ENCODE measurements at places on chromosomes 7 and 10.

DNA sequence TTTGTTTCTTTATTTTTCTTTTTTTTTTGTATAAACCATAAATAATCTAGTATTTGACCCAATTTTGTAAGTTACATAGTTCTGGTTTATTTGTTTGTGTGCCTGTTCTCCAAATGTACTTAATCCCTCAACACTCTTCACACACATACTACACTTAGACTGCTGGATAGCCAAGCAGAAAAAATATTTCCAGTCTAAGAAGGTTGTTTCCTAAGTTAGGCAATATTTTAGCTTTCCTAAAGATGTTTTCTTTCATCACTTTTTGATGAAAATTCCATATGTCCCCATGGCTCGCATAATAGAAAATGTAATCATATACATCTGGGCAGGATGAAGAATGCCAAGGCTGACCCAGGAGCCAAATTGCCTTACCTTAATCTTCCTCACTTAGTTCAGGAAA is 105.3 kb downstream of the PPP1R3A start:
- no peak for DNase-seq

- no peak for DNase-seq
Observed at GRCh38 chr10:86481761-86482160, 39.8 kb downstream of the WAPL start.

GRCh38 chr7:85025312-85025756 is 161.5 kb downstream of the SEMA3D start:
- no peak for DNase-seq

- no peak for DNase-seq
Observed at GRCh38 chr10:34816501-34817002, 1.5 kb upstream of the PARD3 start.

DNA sequence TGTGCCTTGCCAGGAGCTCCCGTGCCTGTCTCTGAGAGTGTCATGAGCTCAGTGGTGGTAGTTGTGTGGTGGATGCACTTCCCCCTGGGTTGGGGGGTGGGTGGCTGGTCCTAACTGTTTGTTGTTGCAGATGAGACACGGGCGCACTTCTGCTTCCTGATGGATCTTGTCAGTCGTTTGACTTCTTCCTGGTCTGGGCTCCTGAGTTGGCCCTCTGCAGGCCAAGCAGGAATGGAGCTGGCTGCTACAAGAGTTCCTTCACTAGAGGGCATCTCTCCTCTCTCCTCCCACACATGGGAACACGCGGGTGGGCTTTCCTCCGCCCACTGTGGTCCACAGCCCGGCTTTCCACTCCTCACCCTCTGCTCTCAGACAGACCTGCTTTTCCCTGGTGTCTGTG is 82.0 kb downstream of the BMS1 start:
- no peak for DNase-seq

DNA sequence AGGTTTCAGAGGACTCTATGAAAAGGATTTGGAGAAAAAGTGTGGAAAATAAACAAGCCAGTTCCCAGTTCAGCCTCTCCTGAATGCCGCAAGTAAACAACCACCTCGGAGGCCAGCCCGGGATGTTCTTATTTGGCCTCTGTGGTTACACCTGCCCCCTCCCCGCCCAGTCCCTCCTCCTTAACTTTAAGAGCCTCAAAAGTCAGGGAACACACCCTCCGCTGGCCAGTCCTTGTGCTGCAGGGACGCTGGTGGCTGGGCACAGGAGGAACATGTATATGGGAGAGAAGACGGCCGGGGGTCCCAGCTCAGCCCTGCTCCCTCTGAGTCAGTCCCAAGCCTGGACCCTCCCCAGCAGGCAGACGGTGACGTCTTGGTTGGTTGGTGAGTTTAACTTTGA is 6.1 kb downstream of the CHST3 start:
- no peak for DNase-seq

DNA sequence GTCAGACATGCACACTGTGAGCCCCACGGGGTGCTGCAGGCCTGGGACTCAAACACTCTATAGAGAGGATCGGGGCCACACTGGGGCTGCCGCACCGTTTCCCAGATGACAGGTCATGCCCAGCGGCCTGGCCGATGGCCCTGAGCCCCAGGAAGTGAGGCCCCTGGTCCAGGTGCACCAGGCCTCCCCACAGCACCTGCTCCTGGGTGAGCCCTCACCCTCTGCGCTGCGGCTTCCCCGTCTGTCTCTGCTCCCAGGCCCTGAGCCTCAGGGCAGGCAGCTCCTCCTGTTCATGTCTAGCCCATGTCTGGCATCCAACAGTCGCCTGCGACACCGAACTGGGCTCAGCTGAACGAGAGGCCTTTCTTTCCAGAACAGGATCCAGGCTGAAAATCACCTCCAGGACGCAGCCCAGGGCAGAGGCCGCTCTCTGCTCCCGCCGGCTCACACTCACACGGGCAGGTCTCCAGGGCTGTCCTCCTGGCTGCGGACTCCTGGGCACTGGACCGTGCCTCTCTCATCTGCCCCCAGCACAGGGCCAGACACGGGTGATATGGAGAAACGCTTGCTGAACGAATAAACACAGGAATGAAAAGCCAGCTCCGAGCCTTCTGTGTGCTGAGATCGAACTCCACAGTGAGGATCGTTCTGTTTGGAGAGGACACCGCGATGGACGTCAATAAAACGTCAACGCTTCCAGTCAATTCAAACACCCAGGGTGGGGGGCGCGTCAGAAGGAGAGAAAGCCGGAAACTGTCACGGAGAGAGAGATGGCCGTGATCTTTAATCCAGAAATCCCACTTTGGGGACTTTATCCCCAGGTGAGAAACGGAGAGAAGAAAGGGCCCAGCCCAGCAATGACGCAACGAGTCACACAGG is 202.4 kb downstream of the ELFN1 start:
- DNase-seq: no peak

DNA sequence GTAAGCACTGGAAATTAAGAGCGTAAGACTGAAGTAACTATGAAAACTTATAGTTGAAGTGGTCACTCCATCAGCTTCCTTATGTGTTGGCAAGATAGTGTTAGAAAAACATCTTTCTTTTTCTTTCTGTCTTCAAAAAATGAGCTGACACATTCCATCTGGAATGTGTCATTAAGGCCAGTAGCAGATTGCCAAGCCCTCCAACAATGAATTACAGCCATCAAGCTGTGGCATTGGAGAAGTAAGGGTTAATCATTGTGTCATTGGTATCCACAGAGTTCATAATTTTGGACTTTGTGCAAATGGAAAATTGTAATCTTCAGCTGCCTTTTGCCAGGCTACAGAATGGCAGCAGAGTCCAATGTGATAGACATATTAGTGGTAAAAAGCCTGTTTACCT is 926.3 kb downstream of the NRG3 start:
- no peak for DNase-seq

DNA sequence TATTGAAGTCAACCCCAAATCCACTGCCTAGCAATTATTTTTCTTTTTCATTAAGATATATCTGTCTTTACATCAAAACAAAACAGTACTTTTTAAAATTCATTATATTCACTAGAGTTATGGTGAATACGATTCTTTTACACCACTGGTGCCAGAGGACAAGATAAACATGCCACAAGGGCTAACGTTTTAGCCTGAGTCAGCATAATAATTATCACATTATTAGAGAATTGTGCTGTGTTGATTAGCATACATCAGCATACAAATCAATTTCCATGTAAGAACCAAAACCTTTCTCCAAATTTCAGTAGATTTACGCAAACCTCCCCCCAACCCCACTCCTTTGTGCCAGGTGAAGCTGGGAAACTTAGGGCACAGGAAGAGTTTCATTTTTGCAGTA is 131.1 kb upstream of the TMEM106B start:
- DNase-seq: no peak

DNA sequence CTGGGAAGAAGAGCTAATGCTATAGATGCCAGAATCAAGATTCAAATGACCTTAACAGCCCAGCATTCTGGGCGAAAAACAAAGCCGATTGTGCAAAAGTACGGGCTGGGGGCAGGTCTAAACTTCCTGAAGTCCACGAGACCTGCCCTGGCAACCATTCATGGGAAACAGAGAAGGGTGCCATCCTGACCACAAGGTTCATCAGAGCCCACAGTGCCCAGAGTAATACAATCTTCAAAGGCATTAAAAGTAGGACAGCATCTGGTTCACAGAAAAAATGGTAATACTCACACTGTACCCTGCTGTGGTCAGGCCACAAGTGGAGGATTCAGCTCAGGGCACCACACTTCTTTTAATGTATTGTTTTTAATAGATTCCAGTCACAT is 36.1 kb downstream of the SORBS1 start:
- DNase-seq: no peak

- DNase-seq: no peak
Observed at GRCh38 chr7:84142726-84143125, 51.9 kb downstream of the SEMA3A start.

DNA sequence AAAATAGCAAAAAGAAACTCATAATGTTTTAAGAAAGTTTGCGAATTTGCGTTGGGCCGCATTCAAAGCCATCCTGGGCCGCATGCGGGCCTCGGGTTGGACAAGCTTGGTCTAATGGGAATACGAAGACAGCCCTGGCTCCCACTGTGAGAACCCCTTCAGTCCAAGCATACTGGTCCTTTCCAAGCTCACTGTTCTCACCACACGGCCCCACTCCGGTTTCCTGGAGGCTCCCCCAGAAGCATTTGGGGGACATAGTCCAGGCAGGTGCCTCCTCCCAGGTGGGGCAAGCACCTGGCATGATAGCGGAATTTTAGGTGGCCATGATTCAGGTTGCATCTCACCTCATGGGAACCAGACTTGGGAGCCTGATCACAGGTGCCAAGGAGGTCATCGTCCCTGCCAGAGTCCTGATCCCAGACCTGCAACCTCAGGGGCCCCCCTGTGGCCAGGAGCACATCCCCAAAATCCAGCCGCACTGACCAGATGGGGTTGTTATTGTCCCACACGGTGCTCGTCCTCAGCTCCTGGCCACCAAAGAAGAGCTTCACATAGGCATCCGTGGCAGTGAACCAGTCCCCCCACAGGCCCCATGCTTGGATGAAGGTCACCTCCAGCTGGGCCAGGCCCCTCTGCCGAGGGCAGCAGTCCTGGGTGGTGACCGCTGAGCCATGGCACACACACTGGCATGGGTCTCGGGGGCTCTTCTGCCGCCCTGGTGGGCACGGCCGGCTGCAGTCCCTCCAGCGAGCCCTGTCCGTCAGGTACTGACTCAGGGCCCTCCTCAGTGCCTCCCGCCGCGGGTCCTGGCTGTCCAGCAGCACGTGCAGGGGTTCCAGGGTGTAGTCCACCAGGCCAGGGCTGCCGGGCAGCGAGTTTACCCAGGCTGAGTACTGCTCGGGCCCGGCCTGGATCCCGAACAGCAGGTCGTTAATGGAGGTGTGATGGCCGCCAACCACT is 4.4 kb downstream of the PRF1 start:
- DNase-seq: no peak

- no peak for DNase-seq
Observed at GRCh38 chr10:65123120-65123519, 1601.9 kb downstream of the REEP3 start.

- DNase-seq: no peak
Observed at GRCh38 chr10:88256013-88256680, 327.0 kb downstream of the RNLS start.

- no peak for DNase-seq
Observed at GRCh38 chr10:62025901-62026879, 124.7 kb downstream of the ARID5B start.

GRCh38 chr10:606762-607544 is 82.5 kb downstream of the DIP2C start:
- DNase-seq: no peak

DNA sequence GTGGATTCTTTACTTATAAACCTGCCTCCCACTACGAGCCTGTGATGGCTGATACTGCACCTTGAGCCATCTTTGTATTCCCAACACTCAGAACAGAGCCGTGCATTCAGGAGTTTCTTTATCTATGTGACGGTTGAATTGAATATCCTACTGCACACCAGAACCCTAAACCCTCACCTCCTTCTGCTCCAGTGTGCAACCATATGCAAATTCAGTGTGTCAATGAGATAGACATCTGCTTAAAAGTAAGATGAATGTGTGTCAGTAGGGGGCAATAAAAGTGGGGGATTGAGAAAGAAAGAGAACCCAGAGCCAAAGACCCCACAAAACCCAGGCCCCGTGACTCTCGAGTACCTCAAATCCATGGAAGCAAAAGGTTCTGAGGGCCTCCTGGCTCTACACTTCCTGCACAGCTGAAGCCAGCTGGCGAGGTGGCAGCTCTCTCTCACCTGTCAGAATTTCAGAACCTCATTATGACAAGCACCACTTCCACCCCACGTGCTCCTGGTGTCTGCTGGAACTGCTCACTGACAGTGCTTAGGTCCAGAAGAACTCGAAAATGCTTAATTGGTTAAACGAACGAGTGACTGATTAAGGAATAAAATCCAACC is 143.3 kb upstream of the GPR26 start:
- DNase-seq: no peak

DNA sequence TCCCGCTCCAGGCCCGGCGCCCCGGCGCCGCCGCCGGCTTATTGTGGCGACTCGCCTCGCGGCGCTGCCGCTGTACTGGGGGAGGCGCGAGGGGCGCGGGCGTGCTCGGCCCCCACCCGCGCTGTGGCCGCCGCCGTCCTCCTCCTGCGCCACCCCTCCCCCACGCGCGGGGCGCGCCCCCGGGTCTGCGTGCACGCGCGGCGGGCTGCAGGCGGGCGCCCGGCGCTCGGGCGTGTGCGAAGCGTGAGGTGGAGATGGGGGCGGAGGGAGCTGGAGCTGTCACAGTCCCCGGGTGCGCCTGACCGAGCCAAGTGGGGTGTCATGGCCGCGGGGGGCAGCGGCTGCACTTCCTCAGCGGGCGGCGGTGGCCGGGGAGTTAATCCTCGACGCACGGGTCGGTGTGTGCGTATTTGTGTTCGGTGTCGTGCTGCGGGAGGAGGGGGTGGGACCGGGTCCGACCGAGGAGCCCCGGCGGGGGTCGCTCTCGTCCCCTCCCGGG is 672 bp downstream of the LCOR start:
- peak; percentile 20 for DNase-seq

- DNase-seq: no peak
Observed at GRCh38 chr7:123864012-123864411, 19.0 kb downstream of the HYAL4 start.

DNA sequence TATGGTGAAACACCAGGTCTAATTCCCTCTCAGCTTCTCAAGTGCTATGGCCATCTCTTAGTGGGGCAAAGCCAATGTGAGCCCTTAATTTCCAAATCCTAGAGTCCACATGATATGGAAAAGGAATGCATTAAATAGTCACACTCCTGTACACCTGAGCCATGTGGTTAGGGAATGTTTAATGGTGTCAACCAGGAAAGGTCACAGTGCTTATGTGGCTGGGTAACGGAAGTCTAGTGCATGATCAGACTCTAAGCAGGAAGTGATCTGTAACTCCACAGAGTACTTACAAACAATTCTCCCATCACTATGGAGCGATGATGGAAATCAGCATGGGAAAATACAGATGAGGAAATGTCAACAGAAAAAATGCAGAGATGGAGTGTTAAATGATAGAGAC is 148.8 kb downstream of the MAGI2 start:
- DNase-seq: no peak

GRCh38 chr7:144786522-144786921 is 49.3 kb downstream of the TPK1 start:
- DNase-seq: no peak

- DNase-seq: no peak
Observed at GRCh38 chr10:53111529-53111928, 338.9 kb upstream of the MBL2 start.

Data from NCI-H187 (cell line).